ENCODE measurements at places on chromosomes 5 and 9.

GRCh38 chr9:131302244-131303075, 12.9 kb downstream of the PLPP7 start:
- no peak for DNase-seq

DNA sequence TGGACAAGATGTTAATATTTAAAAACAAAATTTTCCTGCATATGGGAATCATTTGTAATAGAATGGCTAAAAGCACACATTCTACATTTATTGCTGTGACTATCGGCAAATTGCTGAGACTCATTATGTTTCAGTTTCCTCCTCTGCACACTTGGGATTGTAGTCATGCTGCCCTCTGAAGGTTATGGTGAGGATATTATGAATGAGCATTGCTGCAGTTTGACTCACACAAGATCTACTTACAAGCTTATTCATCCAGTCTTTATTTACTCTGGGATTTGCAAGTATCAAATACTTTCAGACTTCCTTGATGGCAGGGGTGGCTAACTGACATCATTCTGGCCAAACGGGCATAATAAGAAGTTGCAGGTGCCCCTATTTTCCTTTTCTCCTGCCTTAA, 9.5 kb upstream of the NFIL3 start:
- no peak for DNase-seq

- no peak for DNase-seq
These were observed 82.2 kb downstream of the MRPS27 start for GRCh38 chr5:72237879-72238278.

GRCh38 chr9:27181381-27181780, 72.4 kb downstream of the TEK start:
- DNase-seq = no peak

- no peak for DNase-seq
These were observed 1152.9 kb upstream of the CDH6 start for GRCh38 chr5:30040488-30041118.

DNA sequence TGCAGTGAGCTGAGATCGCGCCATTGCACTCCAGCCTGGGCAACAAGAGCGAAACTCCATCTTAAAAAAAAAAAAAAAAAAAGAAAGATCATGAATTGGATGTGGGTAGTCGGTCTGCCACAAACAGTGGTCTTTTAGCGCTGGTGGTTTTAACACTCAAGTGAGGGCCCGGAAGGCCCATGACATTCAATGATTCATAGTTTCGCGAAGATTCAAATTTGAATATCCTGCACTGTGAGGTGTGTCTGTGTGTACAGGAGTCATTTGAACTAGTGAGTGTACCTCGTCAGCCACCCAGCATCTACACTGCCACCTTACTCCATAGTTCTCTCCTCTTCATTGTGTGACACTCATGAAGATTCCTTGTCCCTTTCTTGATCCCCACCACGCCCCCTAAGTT, 41.3 kb downstream of the CFAP77 start:
- no peak for DNase-seq

Data from activated effector memory CD4-positive, alpha-beta T cell treated with Interleukin-2 at 50 U/mL for 16 hours (primary cell).